ENCODE measurements at places on chromosomes 1 and 21.

GRCh38 chr1:172941945-172942344 lies 108.8 kb downstream of the TNFSF18 start:
- DNase-seq: no peak

DNA sequence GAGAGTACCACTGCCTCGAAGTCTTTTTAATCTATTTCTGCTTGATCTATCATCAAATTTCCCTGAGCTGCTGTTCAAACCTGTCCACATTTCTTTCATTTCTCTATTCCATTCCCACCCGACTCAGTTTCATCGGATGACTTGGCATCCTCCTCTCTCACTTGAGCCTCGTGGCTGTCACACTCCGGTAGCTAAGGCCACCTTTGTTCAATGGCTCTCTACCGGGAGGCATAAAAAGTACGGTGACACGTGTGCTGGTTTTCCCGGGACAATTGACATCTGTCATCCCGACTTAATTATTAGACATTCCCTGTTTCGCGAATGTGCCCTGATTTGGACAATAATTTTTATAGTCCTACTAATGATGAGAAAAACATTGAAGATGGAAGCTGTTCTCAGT lies 22.6 kb downstream of the MIS18A start:
- no peak for DNase-seq

DNA sequence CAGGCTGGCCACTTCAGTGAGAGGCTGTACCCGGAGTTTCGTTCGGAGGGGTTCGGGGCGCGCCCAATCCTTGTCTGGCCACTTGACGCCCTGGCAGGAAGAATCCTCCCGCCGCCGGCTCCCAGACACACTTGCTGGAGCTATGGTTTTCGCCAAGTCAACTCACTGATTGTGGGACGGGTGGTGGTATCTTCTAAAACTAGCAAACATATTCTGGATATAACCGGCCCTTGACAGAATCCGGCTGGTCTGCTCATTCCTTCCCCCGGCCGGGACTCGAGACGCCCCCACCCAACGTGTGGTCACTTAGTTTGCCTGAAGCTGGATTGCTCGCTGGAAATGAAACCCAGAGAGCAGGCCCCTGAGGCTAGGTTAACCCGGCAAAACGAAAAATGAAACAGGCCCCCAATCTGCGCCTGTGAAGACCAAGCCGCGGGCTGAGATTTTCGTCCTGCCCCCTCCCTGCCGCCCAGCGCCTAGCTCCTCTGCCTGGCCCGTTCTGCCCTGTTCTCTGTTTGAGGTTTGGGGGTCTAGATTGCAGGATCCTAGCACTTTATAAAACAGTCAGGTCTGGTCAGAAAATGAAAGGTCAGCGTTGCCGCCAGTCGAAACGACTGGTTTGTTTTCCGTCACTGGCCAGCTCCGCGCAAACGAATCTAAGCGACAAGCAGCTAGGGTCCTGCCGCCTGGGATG lies 4.6 kb downstream of the GFI1 start:
- no peak for DNase-seq

GRCh38 chr1:209402697-209403096 lies 180.8 kb upstream of the CAMK1G start:
- DNase-seq: no peak

DNA sequence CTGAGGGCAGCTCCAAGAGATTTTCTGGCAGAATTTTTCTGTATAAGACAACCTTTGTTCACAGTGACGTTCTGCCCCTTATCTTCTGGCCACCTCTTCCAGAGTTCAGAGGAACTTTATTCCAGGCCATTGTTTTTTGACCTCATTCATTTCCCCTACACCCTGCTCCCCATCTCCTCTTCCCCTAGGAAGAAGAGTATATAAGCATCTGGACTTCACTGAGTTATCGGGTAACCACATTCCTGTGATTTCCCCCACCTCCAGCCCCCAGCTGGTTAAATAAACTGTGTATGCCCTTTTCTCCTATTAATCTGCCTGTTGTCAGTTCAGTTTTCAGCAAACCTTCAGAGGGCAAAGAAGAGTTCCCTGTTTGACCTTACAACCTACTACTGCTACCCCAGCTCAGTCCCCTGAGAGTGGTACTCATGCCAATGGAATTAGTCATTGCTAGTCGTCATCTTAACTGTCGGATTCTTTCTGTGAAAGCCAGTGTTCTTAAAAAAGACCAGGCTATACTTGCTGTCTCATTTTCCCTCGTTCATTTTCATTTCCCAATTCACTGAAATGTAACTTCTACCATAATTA lies 14.3 kb upstream of the ALG14 start:
- no peak for DNase-seq

- DNase-seq: no peak
Observed at GRCh38 chr1:204627436-204627835, 58.1 kb downstream of the LRRN2 start.

DNA sequence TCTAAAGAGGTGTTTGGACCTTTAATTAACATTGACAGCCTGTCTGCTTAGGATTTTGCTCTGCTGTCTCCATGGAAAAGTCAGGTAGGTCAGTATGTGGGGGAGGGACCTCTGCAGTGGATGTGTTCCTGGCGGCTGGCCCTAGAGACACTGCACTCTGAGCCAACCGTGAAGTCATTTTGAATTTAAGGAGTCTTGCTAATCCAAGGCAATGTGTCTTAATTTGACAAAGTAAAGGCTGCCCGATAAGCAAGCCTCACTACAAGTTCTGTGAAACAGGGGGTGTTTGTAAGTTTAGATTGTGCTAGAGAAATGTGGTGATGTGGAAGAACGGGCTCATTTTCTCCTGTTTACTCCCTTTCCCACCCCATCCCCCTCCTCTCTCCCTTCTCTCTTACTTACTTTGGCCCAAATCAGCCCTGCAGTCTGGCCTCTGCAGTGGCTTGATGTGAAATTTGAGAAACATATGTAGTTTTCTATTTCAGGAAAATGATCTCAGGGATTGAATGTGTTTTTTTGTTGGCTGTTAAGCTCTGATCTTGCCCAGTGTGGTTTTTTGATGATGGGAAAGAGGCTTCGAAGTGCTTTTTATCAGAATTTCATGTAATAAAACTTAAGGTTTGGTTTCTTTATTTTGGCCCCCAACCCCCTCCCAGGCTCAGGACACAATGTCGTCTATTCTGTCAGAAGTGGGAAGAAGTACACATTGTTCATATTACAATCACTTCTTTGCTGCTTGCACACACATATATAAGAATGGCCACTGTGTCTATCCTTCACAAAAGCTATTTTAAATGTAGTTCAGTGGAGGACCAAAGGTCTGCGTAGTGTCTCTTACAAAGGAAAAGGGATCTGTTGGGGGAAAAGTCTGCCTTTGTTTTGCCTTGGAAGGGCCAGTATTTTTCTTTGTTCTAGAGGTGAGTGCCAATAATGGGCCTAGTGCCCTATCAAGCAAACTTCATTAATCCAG lies 96.6 kb downstream of the FGGY start:
- DNase-seq: no peak

GRCh38 chr1:220409771-220410595 lies 118.0 kb upstream of the MARK1 start:
- no peak for DNase-seq

GRCh38 chr1:182617014-182617429 lies 12.8 kb upstream of the RGS16 start:
- no peak for DNase-seq

DNA sequence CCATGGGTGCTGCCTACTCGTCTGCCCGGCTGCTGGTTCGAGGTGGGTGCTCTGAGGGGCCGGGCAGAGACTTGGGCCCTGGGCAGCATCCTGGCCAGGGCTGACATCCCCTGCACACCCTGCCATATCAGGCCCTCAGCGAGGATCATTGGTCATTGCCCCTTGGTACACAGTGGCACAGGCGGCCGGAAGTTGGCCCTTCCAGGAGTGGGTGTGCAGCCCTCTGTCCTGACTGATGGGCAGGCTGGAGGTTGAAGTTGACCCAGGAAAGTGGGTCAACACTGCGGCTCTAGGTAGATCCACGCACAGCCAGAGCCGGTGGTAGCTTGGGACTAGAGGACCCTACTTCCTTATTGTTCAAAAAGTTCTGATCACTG lies 72.9 kb downstream of the TRIM11 start:
- no peak for DNase-seq
